H7 (cell line): ENCODE measurements at places on chromosomes 3 and 15.

DNA sequence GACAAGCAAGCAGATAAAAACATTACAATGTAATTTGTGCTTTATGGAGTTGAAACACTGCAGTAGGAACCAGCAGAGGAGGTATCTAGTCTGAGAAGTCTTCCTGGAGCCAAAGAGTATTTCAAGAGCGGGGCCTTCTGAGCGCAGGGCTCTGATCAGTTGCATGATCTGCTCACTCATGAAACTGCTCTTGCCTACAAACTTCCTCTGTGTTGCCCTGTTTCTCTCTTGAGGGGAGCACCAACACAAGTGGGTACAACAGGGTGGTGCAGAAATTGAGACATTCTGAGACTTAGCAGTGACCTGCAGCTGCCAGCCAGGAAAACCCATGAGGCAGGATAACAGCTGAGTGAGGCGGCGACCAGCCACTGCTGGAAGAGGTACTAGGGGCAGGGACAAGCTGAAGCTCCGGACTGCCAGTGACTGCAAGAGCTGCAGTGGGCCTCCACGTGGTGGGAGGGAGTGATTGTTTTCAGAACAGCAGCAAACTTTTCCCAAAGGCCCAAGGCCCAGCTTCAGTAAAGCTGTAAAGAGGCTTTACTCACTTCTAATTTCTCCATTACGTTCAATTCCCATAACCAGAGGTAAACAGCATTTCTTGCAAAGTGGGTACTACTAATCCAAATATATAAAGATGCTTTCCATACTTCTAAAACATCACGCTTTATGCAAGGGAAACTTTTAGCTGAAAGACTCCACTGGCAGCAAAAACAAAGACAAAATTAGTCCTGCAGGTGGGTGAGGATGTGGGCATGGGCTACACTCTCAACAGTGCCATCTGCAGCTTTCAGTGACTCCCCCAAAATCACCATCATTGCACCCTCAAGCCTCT lies 69.0 kb upstream of the LPP start:
- DNase-seq: no peak

DNA sequence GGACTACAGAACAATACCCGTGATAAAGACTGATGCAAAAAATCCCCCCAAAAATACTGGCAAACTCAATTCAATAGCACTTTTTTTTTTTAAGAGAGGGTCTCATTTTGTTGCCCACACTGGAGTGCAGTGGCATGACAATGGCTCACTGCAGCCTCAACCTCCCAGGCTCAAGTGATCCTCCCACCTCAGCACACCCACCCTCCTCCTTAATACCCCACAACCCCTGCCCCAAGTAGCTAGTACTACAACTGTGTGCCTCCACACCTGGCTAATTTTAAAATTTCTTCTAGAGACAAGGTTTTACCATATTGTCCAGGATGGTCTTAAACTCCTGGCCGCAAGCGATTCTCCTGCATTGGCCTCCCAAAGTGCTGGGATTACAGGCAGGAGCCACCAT lies 11.4 kb downstream of the TOP2B start:
- DNase-seq: no peak

- DNase-seq: peak; percentile 52
Observed at GRCh38 chr3:143644370-143645089, 203.7 kb downstream of the SLC9A9 start.

GRCh38 chr3:157174290-157174648 lies 14.3 kb upstream of the CCNL1 start:
- DNase-seq: no peak

DNA sequence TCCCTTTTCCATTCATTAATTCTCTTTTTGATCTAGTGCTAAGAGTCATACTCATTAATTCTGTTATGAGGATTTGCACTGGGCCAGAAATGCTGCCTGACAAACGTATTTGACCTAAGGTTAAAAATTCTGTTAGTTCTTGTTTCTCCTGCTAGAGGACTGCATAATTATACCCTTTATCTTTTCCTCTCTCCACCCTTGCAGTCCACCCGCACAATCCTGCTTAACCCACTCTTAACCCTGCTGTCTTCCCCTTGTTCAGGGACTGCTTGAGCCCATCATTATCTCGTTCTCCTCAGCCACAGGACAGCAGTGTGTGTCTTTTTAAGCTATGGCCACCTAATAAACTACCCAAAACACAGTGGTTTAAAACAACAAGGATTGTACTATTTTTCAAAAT lies 31.1 kb upstream of the DYNC1LI1 start:
- no peak for DNase-seq

DNA sequence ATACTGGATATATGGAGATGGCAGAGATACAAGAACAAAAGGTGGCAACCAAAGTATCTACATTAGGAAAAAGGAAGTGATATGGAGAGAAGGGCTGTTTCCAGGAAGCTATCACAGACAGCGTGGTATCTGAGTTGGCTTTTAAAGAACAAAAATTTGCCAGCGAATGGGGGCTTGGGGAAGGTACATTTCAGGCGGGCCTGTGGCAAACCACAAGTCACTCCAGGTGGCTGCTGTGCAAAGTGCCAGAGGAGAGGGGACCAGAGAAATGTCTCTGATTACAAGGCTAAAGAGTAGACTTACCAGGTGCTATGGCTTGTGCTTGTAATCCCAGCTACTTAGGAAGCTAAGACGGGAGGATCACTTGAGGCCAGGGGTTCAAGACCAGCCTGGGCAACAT lies 91.1 kb downstream of the MSL2 start:
- no peak for DNase-seq

- peak; percentile 67 for DNase-seq
Observed at GRCh38 chr15:60590935-60591495, 112.1 kb upstream of the ICE2 start.

- DNase-seq: no peak
Observed at GRCh38 chr3:184228376-184229137, 828 bp upstream of the VWA5B2 start.

- DNase-seq: no peak
Observed at GRCh38 chr3:157082305-157082982, 77.5 kb downstream of the CCNL1 start.

- no peak for DNase-seq
Observed at GRCh38 chr15:100508641-100509300, 20.0 kb downstream of the CERS3 start.

DNA sequence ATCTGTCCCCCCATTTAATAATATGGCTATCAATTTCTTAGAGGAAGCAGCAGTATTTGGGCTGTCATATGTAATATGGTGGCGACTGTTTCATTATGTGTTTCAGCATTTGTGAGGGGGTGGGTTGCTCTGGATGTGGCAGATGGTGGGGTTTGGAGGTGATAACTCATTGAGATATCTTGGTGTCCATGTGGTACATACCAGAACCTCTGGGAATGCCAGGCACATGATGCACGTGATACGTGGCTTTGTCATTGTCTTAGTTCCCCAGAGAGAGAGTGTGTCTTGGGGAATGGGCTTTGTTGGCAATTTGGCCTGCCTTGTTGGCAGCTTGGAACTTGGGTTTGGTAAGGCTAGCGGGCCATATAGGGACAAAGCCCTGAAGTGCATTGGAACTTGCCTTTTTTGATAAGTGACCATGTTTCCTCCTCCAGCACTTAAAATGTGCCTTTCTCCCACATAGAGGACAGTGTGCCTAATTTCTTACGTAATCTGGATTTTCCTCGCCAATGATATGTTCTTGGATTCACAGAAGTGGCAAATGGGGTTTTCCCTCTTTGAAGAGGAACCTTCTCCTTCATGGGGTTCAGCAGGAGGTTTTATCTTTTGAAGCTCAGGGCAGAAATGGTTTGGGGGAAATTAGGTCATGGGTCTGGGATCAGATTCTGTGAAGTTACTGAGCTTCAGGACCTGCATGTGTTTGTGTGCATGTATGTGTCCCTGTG lies 79.5 kb downstream of the DNASE1L3 start:
- DNase-seq: no peak

- DNase-seq: no peak
Observed at GRCh38 chr3:180871901-180872300, 40.6 kb upstream of the FXR1 start.

DNA sequence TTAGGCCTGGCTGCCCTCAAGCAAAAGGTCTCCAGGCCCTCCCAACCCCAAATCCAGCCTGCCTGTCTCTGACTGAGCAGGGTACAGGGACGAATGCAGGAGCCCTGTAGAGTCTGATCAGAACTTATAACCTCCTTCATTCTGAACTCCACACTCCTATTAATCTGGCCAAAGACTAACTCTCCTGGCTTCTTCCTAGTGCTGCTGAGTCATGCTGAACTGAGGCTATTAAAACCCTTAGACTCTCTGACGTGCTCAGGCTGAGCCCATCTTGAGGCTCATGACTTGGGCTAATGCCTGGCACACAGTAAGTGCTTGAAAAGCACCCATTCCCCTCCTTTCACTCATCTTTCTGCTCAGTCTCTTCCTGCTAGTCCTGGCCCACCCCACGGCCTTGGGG lies 81.9 kb downstream of the NUP210 start:
- DNase-seq: no peak

DNA sequence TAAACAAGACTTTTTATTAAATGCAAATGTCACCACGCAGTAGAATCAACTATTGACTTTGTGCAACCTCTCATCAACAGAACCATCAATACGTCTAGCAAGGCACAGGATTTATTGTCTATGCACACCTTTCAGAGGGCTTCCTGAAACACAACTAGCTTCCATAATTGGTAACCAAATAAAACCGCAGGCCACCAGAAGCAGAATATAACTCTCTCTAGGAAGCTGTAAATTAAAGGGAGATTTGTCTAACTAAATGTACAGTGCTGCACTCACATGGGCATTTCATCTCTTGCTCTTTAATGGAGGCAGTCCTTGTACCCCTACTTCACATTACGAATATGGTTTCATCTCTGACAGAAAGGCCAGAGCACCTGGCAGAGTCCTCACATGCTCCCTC lies 93.0 kb downstream of the FHIT start:
- DNase-seq: no peak

DNA sequence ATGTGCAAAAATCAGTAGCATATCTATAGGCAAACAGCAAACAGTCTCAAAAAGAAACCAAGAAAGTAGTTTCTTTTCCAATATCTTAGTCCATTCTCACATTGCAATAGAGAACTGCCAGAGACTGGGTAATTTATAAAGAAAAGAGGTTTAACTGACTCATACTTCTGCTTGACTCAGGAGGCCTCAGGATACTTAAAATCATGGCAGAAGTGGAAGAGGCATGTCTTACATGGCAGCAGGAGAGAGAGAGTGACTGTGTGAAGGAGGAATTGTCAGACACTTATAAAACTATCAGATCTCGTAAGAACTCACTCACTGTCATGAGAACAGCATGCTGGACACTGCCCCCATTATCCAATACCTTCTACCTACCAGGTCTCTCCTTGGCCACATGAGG lies 327.9 kb upstream of the EPHA3 start:
- DNase-seq: no peak

- DNase-seq: no peak
Observed at GRCh38 chr15:68484220-68484619, 52.3 kb upstream of the ITGA11 start.

DNA sequence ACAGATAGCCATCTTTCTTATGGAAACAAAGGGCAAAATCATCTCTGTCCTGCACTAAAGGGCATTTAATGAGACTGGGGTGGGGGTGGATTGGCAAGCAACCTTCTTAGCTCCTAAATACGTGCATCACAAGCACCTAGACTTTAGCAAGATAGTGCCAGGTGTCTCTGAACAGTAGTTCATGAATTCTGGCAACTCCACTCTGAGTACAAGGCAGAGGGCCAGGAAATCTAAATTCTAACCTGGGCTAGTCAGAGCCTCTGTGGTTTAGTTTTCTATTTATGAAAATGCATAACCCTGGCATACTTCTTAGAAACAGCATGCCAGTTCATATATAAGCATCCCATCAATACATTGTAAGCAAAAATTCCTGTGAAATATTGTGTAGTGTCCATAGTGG lies 788.5 kb downstream of the MCTP2 start:
- DNase-seq: no peak

- DNase-seq: no peak
Observed at GRCh38 chr3:143677430-143677829, 170.8 kb downstream of the SLC9A9 start.

GRCh38 chr15:59457103-59457502 lies 19.1 kb downstream of the FAM81A start:
- DNase-seq: no peak

DNA sequence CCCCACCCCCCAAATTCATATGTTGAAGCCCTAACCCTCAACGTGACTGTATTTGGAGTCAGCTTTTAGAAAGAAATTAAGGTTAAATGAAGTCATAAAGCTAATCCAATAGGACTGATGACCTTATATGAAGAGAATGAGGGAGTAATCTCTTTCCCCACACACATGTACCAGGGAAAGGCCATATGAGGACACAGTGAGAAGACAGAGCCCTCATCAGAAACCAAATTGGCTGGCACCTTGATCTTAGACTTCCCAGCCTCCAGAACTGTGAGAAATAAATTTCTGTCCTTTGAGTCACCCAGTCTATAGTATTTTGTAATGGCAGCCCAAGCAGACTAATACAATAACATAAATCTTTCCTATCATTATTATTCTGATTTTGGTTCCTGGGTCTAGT lies 194.7 kb upstream of the NANOGP8 start:
- no peak for DNase-seq

DNA sequence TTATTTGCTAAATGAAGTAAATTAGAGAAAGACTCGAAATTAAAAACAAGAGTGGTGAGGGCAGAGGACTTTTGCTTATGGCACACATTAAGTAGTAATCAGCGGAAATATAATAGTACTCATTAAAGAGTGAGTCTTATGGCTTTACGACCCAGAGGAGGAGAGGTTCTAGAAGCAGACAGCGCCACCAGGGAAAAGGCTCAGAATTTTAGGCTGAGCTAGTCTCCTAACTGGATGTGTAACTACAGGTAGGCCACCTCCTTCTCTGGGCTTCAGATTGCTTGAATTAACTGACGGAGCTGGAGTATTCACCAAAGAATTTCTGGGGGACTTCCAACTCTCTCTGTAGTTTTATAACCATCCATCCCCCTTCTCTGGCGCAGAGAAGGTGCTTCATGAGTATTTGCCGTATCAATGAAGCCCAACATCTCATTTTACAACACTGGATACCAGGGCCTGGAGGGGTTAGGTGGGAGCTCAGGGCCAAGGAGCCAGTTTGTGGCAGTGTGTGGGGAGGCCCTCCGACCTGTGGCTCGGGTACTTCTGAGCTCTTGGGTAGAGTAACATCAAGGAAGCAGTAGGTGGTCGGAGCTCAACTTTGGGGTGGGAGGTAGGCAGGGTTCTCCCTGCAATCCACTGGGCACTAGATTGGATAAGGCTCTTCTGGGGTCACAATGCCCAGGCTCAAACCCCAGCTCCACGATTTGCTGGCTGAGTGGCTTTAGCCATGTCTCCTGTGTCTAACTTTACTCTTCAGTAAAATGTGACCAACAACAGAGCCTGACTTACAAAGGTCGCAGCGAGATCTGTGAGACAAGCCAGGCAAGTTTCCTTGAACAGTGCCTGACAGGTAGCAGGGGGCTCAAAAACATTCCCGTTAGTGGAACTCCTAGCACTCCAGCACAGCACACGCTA lies 1.1 kb downstream of the CHCHD4 start:
- DNase-seq: no peak

DNA sequence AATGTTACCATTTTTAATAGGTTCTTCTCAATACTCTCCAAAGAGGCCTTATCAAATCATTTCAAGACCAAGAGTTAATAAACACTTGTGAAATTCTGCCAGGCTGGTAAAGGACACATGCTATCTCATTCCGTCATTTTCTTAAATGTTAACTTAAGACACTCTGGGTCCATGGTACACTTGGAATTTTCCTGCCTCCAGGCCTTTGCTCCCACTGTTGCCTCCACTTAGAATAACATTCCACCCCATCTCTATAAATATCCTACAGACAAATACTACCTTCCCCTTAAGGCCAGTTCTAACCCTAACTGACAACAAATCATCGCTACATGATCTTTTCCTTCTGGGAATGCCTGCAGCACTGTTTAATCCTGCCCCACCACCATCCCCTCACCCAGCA lies 24.1 kb downstream of the MAGI1 start:
- DNase-seq: no peak

GRCh38 chr3:24802614-24803013 lies 308.0 kb upstream of the THRB start:
- no peak for DNase-seq
